ENCODE measurements at places on chromosomes 1 and 21. TPM values are rescaled to one million over a fixed set of nuclear protein-coding genes. Genes with fewer than 3 reads are reported as not detected.

AADACL3 gene
- total RNA-seq = not detected

EXO5 gene
- total RNA-seq = 3.3 TPM

ADAMTS4 gene
- not detected for total RNA-seq

SIPA1L2 gene
- total RNA-seq = 7.4 TPM

LRRC71 gene
- 0.08 TPM for total RNA-seq

CHTOP gene
- total RNA-seq = 81.8 TPM

All from A549 treated with dexamethasone at 1 μM for 4 hours (cell line).